ENCODE measurements at places on chromosomes 11 and 22. TPM values are rescaled to one million over a fixed set of nuclear protein-coding genes. Genes with fewer than 3 reads are reported as not detected.

The CCDC73 gene
- 0.26 TPM for total RNA-seq

The KLHDC7B gene
- total RNA-seq: 1.2 TPM

The ZBTB3 gene
- 16.0 TPM for total RNA-seq

The SPINDOC gene
- total RNA-seq: 13.0 TPM

The DKK3 gene
- total RNA-seq: 74.6 TPM
